ENCODE measurements at places on chromosomes 13 and 19.

DNA sequence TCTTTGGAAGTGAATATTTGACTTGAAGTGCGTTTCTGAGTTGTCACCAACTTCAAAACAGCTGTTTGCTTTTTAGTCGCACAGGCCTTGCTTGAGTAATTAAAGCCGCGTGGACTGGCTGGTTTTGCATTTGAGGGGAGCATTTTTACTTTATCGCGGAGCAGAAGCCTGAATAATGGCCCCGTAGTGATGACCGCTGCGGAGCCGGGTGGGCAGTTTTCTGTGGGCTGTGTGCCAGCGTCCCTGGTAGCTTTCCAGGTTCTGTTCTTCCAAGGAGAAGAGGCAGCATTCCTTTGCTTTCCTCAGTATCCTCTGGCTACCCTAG lies 1.1 kb downstream of the NAA16 start:
- no peak for DNase-seq

DNA sequence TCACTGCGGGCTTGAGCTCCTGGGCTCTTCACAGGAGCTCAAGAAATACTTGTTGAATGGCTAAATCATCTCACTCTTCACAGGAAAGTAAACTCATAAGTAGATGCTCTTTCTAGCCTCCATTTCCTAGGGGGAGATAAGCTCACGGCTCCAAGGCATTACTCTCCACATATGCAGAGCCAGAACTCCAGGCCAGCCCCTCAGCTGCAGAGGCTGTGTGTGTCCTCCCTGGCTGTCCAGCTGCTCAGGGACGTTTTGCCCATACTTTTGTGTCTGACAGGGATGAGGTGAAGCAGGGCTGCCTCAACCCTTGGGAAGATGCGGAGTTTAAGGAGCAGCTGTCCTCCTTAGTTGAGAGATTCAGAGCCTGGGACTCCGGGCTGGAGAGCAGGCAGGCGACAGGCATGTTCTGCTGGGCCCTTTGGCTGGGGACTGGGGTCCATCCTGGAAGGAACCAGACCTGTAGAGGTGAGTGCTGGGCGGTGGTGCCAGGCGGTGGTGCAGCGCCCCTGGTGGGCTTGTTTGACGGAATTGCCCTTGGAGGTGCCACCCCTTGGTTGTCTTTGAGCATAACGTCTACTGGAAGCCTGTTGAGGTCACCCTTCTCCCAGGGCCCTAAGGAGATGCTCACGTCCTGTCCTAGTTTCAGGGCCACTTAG lies 20.5 kb upstream of the SLC15A1 start:
- no peak for DNase-seq

DNA sequence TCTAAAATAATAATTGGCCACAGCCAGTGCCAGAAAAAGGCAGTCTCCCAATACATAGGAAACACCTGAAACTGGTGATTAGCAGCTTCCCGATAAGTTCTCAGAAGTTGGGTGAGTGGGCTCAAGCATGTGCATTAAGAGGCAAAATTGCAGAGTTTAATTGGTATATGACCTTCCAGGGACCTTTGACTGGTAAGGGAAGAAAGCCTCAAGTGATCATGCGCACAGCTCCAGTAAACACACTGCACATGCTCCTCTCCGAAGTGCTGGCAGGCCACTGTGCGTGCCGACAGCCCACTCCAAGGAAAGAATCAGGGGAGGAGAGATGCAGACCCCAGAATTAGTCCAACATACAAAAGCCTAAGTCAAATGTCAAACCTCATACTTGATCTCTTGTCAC lies 18.9 kb upstream of the CEACAM8 start:
- no peak for DNase-seq

- DNase-seq, result no peak
These were observed 33.4 kb downstream of the ABCC4 start for GRCh38 chr13:95267662-95268342.

DNA sequence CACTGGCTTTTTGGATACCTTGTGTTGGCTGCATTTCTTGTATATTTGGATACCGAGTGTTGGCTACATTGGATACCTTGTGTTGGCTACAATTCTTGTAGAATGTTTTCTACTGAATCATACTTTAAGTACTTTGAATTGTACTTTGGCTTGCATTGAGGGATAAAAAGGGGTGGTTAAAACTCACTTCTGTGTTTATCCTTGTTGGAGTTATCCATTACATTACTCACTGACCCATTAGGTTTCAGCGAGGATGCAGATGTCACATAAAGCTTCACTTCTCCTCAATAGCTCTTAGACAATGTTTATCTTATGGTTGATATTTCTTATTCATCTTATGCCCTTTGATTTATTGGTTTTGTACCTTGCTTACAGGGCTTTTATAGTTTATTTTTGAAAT lies 43.1 kb downstream of the PDS5B start:
- DNase-seq, result no peak

DNA sequence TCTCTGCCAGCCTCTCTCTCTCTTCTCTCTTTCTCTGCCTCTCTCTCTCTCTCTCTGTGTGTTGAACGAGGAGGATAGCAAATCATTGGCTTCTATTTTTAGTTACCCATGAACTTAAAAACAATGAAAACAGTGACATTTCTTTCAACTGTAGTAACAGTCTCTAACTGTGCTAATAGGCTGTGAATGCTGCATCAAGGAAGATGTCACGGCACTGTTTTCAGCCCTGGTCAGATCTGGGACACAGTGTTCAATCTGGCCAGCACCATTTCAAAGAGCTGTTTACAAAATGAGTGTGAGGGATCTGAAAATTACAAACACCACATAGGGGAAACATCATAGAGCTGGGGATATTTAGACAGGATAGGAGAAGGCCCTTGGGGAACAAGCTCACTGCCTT lies 717.0 kb downstream of the FGF9 start:
- DNase-seq, result no peak

DNA sequence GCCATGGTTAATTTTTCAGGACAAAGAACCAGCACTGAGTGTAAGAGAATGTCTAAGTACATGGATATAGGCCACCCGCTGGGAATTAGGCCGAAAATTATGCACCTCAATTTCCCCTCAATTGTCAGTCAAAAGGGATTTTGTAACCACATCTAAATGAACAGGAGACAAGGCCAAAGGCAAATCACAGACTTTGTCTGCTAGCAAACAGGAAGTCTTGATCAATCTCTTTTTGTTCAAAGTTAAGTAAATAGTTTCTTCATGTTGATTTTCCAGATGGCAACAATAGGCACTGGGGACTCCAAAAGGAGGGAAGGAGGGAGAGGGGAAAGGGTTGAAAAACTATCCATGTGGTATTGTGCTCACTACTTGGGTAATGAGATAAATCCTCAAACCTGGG lies 276.0 kb downstream of the COG6 start:
- DNase-seq, result no peak

DNA sequence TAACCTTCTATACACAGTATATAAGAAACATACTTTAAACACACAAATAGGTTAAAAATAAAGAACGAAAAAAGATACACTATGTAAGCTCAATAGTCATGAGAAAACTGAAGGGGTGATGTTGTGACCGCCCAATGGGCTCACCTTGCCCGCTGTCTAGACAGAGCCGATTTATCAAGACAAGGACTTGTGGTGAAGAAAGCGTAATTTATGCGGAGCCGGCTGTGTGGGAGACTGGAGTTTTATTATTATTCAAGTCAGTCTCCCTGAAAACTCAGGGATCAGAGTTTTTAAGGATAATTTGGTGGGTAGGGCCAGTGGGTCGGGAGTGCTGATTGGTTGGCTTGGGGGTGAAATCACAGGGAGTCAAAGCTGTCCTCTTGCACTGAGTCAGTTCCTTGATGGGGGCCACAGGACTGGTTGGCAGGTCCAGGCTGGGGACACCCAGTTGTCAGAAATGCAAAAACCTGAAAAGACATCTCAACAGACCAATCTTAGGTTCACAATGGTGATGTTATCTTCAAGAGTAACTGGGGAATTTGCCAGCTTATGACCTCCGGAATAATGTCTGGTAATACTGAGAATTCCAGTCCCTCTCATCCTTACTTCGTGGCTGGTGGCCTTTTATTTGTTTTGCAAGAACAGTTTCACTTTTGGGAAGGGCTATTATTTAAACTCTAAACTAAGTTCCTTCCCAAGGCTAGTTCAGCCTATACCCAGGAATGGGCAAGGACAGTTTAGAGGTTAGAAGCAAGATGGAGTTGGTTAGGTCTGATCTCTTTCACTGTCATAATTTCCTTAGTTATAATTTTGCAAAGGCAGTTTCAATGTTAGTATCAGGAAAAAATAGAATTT lies 96.6 kb downstream of the UBL3 start:
- DNase-seq, result no peak

DNA sequence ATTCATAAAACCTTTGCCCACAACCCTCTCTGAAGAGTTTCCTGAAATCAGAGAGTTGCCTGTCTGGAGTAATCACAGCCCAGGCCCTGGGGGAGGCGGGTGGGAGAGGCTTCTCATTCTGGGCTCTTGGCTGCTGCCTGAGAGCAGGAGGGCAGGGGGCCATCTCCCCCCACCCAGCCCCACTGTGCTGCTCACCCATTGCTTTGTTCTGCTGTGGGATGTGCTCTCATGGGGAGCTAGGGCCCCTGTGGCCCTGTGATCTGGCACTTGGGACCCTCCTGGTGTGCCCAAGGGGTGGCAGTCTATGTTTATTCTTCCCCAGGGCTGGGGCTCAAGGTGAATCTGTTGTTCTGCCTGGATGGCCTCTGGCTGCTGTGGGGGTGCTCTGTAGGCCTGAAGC lies 6.1 kb downstream of the KCTD15 start:
- DNase-seq, result no peak

GRCh38 chr13:30608364-30608763 lies 9.4 kb upstream of the USPL1 start:
- DNase-seq, result no peak

DNA sequence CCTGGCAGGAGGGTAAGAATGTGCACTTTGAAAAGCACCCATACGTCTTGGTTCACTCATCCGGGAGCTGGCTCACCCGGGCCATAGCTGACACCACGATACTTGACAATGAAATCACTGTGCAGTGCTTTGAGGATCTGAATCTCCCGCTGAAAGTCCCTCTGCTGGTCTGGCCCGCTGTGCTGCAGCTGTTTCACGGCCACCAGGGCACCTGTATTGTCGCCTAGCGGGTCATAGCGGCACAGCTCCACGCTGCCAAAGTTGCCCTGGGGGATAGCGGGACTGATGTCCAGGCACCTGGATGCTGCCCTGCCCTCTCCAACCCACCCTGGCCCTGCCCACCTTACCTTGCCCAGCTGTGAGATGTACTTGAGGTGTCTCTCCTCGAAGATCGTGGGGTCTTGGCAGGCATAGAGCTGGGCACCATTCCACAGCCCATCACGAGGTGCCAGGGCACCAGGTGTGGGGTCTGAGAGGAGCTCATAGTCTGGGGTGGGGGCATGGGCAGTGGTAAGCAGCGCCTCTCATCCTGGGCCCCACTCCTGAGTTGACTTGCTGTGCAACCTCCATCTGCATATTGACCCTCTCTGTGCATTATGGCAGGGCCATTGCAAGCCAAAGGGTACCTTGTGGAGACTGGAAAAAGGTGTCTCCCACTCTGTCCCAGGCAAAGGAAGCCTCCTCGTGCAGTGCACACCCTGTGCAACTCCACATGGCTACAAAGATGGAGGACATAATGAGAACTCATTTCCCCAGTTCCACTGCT lies 11.3 kb upstream of the INSL3 start:
- DNase-seq, result no peak

DNA sequence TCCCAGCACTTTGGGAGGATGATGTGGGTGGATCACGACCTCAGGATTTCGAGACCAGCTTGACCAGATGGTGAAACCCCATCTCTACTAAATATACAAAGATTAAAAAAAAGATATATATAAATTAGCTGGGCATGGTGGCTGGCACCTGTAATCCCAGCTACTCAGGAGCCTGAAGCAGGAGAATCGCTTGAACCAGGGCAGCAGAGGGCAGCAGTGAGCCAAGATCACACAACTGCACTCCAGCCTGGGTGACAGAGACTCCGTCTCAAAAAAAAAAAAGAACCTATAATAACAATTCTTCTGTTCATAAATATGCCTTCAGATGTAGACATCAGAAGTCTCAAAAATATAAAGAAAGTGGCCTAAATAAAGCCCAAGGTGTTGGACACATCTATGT lies 7.6 kb downstream of the ZNF737 start:
- DNase-seq, result no peak

- DNase-seq, result no peak
These were observed 2.4 kb downstream of the CCDC194 start for GRCh38 chr19:17391371-17392151.

- DNase-seq, result no peak
These were observed 56.6 kb downstream of the COG3 start for GRCh38 chr13:45521297-45521696.
